ENCODE measurements at places on chromosomes 12 and 14. TPM values are rescaled to one million over a fixed set of nuclear protein-coding genes. Genes with fewer than 3 reads are reported as not detected.

TAS2R7 gene
- not detected for total RNA-seq

SPIC gene
- not detected for total RNA-seq

TMEM132C gene
- total RNA-seq, result 8.7 TPM

SELPLG gene
- total RNA-seq, result 0.97 TPM

MANSC4 gene
- not detected for total RNA-seq

RNF31 gene
- 24.2 TPM for total RNA-seq

PLA2G1B gene
- total RNA-seq, result not detected

FIGNL2 gene
- total RNA-seq, result not detected

PRB2 gene
- not detected for total RNA-seq

FSCB gene
- total RNA-seq, result not detected

INSM2 gene
- total RNA-seq, result not detected

RPL10L gene
- total RNA-seq, result not detected

LMNTD1 gene
- total RNA-seq, result not detected

SPX gene
- 0.97 TPM for total RNA-seq

LRRK2 gene
- total RNA-seq, result 1.1 TPM

KRT8 gene
- total RNA-seq, result 12.8 TPM

OASL gene
- not detected for total RNA-seq

PTCSC3 gene
- not detected for total RNA-seq

ZFHX2 gene
- total RNA-seq, result not detected

VWF gene
- 3.2 TPM for total RNA-seq

C1S gene
- total RNA-seq, result 143 TPM

MYBPC1 gene
- not detected for total RNA-seq

FERMT2 gene
- 195 TPM for total RNA-seq

ITPR2 gene
- total RNA-seq, result 26.5 TPM

WASHC4 gene
- total RNA-seq, result 45.5 TPM

GDF3 gene
- not detected for total RNA-seq

SLC7A7 gene
- total RNA-seq, result 4.1 TPM

MYRFL gene
- total RNA-seq, result not detected

AHNAK2 gene
- total RNA-seq, result 28.5 TPM

CD4 gene
- 2.6 TPM for total RNA-seq

ABCB9 gene
- total RNA-seq, result 9.0 TPM

NELL2 gene
- total RNA-seq, result not detected

FZD10 gene
- not detected for total RNA-seq

KLRB1 gene
- total RNA-seq, result not detected

VRTN gene
- not detected for total RNA-seq

LRRIQ1 gene
- total RNA-seq, result not detected

B4GALNT3 gene
- total RNA-seq, result not detected

PIWIL1 gene
- not detected for total RNA-seq

IL31 gene
- not detected for total RNA-seq
